ENCODE measurements at places on chromosomes 2 and 18.

DNA sequence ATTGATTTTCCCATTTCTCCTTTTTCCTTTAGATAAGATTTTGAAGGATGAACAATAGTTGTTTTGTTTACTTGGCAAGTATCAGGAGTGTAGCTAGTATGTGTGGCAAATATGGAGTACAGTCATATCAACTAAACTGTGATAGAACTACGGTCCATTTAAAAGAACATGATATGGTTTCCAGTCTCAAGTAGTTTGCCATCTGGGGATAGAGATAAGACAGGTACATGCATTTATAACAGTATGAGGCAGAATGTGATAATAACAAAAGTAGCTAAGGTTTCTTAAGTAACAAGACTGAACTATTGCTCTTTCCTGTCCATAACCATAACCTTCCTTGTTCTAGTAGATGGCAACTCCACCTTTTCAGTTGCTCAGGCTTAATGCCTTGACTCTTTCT lies 75.6 kb upstream of the TACR1 start:
- no peak for DNase-seq

DNA sequence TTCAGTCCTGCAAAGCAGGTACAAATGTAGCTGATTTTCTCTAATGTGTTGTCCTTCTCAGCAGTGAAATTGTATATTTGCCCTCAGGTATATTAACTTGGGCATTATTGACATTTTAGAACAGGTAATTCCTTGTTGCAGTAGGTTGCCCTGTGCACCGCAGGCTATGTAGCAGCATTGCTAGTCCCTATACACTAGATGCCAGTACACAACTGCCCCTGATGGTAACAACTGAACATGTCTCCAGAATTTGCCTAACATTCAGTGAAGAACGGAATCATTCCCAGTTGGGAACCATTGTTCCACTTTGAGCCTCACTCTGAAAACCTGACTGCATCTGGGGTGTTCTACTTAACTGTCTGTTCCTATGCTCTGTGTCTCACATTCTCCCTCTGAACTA lies 23.1 kb upstream of the TFPI start:
- no peak for DNase-seq

- no peak for DNase-seq
Measured at GRCh38 chr18:50473881-50474280, 86.0 kb upstream of the MAPK4 start.

DNA sequence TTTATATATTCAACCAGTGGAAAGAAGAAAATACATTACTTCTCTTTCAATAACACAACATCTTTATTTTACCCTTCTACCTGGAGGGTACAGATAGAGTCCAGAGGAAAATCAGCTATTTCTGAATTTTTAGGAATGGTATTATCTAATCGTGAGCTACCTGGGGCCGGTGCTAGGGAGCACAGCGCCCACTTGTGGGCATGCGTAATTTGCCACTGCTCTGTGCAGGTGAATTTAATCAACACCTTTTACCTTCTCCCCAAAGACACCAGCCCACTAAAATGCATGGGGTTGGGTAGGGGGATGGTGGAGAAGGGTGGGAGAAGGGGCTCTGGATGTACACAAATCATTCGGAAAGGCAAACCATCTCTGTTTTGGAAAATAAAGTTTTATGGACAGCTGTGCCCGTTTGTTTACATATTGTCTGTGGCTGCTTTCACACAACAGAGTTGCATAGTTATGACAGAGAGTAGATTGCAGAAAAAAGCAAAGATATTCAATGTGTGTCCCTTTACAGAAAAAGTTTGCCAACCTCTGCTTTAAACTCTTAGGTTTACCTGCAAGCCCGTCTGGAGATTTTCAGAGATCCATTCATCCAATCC lies 51.5 kb upstream of the DCC start:
- no peak for DNase-seq

- no peak for DNase-seq
Measured at GRCh38 chr18:3889803-3890202, 439.8 kb downstream of the TGIF1 start.

DNA sequence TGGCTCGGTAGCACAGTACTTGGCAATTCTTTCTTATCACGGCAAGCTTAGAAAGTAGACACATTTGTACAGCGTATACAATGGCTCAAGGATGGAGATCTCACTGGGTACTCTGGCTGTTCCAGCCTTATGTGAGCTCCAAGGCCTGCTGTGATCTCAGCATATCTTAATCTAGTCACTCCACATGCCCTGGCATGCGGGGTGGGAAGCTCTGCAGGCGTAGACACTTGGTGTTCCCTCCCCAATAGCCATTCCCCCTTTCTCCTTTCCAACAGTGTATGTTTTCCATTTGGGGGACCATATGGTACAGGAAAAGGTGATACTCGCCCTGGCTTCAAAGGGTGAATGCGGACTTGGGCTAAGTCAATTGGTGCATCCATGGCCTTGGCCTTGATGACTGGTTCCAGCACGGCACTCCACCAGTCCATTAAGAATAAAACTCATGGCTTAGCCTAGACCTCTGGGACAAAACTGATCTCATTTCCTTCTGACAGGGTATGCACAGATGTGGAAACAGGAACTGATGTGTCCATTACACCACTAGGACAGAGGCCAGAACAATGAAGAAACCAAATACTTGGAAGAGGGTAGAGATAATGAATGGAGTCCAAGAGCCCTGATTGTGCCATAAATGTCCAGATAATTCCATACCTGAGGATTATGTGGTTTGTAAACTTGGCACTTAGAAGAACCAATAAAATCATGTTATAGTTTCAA lies 28.4 kb downstream of the TGIF1 start:
- DNase-seq, result no peak

Data from activated CD4-positive, alpha-beta T cell treated with anti-CD3 and anti-CD28 coated beads for 4 hours (primary cell).